HT-29 (cell line): ENCODE measurements at places on chromosomes 1 and 21. TPM values are rescaled to one million over a fixed set of nuclear protein-coding genes. Genes with fewer than 3 reads are reported as not detected.
A peak's percentile ranks its signal among the peaks of the same experiment; 100 is the strongest.

RPTN gene
- total RNA-seq, result not detected in 2 replicates

CTBS gene
- total RNA-seq, result 1.8 and 2.8 TPM in 2 replicates

WNT9A gene
- total RNA-seq, result not detected in 2 replicates

RGS8 gene
- total RNA-seq, result not detected in 2 replicates

CD1D gene
- not detected in 2 replicates for total RNA-seq

DYRK1A gene
- 33.3 and 35.8 TPM in 2 replicates for total RNA-seq

AJAP1 gene
- total RNA-seq, result not detected in 2 replicates

KRTAP8-1 gene
- not detected in 2 replicates for total RNA-seq

TLR5 gene
- 0.08 and 0.38 TPM in 2 replicates for total RNA-seq

- no peak for DNase-seq
These were observed 78.7 kb upstream of the ADAM30 start for GRCh38 chr1:119975006-119975405.

- no peak for DNase-seq
These were observed 206.3 kb downstream of the SIPA1L2 start for GRCh38 chr1:232423591-232423990.

GRCh38 chr21:17476006-17476405 is 36.8 kb upstream of the CXADR start:
- no peak for DNase-seq

DNA sequence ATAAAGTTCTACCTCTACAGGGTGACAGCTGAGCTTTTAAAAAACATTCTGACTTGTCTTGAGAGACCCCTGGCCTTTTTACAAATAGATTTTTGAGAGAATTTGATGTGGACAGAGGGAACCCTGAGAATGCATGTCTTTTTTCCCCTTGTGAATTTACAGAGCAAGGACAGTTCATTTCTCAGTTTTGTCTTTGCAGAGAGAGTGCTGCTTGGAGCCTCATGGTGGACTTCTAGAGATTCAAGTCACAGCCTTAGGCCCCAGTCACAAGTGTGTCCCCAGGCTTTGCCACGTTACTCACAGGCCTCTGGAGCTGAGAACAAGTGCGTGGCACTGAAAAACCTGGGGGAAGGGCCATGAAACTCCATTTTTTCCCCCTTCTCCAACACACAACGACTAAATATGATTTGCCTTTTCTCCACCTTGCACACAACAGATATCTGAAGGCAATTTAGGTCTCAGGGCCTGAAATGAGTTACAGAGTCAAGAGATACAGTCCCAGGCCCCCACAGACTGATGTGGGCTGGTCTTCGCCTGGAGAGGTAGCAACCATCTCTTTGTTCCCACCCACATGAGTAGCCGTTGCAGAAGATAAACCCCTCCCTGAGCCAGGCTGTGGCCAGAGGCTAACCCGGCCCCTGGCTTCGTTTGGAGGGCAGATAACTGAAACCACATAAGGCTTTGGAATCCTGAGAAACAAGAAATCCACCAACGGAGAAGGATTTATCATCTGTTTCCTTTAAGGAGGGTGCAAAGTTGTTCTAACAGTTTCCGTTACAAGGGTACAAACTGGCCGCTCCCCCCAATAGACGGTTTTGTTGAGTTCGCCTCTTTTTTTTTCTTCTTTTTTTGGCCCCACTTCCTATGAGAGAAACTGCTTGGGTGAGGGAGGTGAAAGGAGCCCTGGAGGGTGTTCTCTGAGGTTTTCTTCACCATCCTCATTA is 1.0 kb upstream of the PIGV start:
- DNase-seq, result peak; percentile 57

- no peak for DNase-seq
These were observed 518.9 kb upstream of the NR5A2 start for GRCh38 chr1:199508653-199509052.

DNA sequence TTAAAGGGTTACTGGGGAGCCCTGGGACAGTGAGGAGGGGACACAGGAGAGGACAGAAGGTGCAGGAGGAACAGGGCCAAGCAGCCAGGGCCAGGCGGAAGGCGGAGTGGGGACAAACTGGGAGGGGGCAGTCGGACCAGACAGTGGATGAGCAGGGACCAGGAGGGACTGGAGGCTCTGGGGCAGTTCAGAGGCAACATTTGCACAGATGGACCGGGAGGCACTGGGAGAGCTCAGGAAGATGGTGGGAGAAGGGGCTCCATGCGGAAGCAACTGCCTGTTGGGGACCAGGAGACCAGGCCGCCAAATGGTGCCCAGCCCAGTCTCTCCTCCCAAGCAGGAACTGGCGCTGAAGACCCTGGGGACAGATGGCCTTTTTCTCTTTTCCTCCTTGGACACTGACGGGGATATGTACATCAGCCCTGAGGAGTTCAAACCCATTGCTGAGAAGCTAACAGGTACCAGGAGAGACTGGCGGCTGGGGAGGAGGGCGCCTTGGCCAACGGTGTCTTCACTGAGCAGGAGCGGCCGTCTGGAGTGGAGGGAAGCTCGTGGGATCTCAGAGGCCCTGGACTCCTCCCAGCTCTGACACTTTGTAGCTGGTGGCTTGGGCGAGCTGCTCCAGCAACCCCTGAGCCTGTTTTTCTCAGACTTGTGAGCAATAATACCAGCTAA is 847 bp downstream of the SELENON start:
- DNase-seq, result no peak

DNA sequence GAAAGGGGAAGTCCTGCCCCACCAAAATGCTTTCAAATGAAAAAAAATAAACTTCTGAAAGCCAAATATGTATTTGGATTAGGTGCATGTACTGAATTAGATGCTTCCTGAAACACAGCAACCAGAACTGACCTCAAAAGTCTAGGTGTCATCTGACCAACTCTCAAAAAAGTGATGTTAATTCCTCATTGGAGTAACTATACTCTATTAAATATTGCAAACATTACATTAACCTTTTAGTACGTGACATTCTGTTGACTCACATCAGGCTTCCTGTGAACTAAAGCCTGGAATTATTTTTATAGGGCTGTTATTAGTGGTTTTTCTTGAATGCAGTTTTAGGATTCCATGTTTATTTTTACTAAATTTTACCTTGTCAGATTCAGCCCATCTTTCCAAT is 73.5 kb downstream of the ASTN1 start:
- DNase-seq, result no peak

- DNase-seq, result no peak
These were observed 301.5 kb upstream of the PRMT6 start for GRCh38 chr1:106754957-106755356.

- no peak for DNase-seq
These were observed 171.7 kb upstream of the FGGY start for GRCh38 chr1:59125154-59125553.

DNA sequence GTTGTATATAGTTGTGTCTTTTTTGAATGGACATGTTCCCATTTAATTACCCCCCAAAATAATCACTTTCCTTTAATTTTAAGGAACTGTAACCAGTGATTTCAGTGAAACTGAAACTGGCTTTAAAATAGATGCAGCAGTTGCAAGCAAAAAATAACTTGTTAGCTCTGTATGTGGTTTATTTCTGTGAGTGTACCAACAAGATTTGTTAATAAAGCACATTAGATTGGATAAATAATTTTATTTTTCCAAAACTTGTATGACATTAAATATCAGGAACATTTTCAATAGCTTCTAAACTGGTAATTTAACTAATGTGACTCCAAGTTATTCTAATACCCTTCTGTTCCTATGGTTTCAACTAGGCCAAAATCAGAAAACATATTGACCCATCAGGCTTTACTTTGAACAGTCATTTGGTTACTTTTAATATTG is 184.3 kb upstream of the CACYBP start:
- no peak for DNase-seq

- DNase-seq, result no peak
These were observed 89.5 kb downstream of the DDAH1 start for GRCh38 chr1:85375493-85375892.

- no peak for DNase-seq
These were observed 2.2 kb upstream of the ACTRT2 start for GRCh38 chr1:3019007-3019515.

GRCh38 chr1:184698016-184698415 is 56.6 kb downstream of the EDEM3 start:
- DNase-seq, result no peak

- no peak for DNase-seq
These were observed 98.8 kb downstream of the LBR start for GRCh38 chr1:225329041-225329440.

DNA sequence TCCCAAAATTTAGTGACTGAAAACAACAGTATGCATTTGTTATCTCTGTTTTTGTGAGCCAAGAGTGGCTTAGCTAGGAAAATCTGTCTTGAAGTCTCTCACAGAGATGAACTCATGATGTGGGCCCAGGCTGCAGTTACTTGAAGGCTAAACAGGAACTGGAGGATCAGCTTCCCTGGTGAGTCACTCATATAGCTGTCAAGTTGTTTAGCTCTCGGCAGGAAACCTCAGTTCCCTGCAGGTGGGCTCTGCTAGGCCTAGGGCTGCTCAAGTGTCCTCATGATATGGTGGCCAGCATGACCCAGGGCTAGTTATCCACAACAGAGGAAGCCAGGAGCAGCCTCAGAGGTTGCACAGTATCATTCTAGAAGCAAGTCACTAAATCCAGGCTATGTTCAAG is 30.2 kb upstream of the DDX59 start:
- no peak for DNase-seq

GRCh38 chr1:26543462-26543861 is 13.9 kb downstream of the RPS6KA1 start:
- DNase-seq, result no peak

DNA sequence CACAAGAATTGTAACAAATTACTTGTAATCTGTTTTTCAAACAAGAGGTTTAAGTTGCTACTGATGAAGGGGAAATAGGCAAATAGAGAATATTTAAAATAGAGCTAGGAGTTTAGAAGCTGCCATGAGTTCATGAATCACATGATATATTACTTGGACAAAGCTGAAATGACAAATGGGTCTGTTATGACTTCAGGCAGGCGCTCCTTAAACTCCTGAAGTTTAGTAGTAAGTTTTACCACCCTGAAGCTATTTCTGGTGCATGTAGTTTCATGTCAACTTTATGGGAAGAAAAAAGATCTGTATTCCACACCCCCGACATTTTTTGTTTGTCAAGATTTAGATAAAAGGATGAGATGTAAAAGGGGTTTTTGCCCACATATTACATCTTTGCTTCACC is 58.5 kb downstream of the PLA2G4A start:
- DNase-seq, result no peak
